Stimulated activated CD4-positive, alpha-beta T cell treated with anti-CD3 and anti-CD28 coated beads, TNF-alpha, amount 100 ng/mL, for 4 hours (primary cell): ENCODE measurements at places on chromosomes 11 and 22.
A peak's percentile ranks its signal among the peaks of the same experiment; 100 is the strongest.

DNA sequence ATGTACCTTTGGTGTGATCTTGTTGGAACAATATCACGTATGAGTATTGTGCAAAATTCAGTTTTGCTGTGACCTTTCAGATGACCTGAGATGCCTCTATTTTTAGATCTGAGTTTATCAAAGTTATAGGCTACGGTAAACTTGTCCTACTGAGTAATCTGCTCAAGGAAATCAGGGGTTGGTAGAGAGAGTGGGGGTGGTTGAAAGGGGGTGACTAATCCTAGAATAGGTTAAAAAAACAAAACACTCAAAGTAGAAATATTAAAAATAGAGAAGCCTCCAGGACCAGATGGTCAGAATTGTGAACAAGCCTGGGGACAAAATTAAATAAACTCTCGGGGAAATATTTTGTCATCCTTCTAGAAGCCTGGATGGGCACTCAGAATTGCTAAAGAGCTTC is 59.9 kb upstream of the C11orf87 start:
- no peak for DNase-seq

DNA sequence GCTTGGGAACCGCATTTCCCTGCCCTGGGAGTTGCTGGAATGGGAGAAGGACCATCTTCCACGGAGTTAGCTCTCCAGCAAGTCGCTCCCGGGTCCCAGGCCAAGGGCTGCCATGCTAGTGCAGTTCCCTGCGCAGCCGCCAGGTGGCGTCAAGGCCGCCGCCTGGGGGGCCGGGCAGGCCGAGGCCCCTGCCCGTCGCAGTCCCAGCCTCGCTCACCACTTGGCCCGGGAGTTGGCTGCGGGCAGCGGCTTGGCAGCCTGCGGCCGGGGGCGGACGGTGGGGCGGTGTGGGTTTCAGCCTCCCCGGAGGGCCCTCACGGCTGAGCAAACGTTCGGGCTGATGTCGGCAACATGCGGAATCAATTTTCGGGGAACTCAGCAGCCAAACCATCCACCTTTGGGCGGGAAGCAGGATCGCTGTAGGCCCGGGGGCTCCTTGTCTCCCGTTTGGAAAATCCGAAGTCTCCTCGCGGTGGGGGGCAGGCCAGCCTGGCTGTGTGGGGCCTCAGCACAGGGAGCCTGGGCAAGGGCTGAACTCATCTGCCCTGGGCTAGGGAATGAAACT is 415.1 kb downstream of the SOX6 start:
- no peak for DNase-seq

- DNase-seq, result no peak
These were observed 3.1 kb downstream of the MOB2 start for GRCh38 chr11:1483445-1483961.

- DNase-seq, result no peak
These were observed 56.3 kb upstream of the DDI1 start for GRCh38 chr11:103980108-103980507.

DNA sequence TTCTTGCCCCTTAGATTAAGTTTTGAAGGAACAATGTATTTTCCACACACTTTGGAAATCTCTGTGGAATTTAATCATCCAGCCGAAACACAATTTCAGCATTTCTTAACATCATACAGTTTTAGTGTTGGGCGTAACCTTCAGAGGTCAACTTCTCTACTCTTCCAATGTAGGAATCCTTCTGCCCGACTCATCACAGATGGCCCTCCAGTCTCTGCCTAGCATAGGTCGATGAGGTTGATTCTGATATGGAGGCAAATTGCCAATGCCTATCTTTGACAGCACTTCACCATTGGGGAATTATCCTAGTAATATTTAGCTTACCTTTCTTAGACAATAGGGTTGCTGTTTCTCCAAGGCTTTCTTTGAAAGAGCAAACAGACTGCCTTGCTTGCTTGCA is 175.7 kb upstream of the TTC12 start:
- DNase-seq, result no peak

GRCh38 chr22:20403779-20404140 is 9.8 kb downstream of the ZNF74 start:
- no peak for DNase-seq

- DNase-seq, result no peak
These were observed 17.6 kb downstream of the SLC22A12 start for GRCh38 chr11:64608636-64609035.

DNA sequence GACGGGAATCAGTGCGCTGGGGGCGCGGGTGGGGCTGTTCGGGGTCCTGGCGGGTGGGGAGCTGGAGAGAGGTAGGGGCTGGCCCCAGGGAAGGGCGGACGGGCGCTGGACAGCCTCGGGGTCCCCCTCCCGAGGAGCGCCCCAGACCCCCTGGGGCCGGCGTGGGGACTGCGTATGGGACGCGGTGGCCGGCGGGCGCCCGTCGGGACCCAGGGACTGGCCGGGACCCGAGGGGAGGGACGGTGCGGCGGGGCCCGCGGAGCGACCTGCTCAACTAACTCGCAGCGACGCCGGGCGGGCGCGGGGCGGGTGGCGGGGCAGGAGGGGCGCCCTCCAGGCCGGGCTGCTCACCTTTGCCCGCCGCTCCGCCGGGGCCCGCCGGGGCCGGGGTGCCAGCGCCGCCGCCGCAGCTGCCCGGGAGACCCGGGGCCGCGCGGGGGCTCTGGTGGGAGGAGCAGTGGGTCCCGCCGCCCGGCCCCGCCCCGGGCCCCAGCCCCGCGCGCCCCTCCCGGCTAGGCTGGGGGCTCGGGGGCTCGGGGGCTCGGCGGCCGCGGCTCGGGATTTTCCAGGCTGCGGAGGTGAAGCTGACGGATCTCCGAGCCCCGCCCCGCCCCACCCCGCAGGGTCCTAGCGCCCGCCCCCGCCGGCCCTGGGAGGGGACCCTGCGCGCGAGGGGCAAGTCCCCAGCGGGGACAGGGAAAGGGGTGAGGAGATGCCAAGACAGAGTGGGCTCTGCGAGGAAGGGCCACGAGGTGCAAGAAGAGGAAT is 12.3 kb downstream of the STARD10 start:
- DNase-seq, result peak; percentile 38

GRCh38 chr11:100151944-100152343 is 535.1 kb upstream of the ARHGAP42 start:
- no peak for DNase-seq

GRCh38 chr11:128941110-128941509 is 1.6 kb downstream of the TP53AIP1 start:
- DNase-seq, result no peak

- no peak for DNase-seq
These were observed 5.4 kb downstream of the UFD1 start for GRCh38 chr22:19473578-19473977.

GRCh38 chr11:109794501-109794900 is 298.7 kb upstream of the ZC3H12C start:
- no peak for DNase-seq
